ENCODE measurements at places on chromosomes 11 and 22. TPM values are rescaled to one million over a fixed set of nuclear protein-coding genes. Genes with fewer than 3 reads are reported as not detected.

RFPL2 gene
- total RNA-seq: 0.14 TPM

- no peak for DNase-seq
Observed at GRCh38 chr22:38308791-38309498, 8.3 kb downstream of the CSNK1E start.

TMPRSS6 gene
- total RNA-seq: 4.7 TPM

DNA sequence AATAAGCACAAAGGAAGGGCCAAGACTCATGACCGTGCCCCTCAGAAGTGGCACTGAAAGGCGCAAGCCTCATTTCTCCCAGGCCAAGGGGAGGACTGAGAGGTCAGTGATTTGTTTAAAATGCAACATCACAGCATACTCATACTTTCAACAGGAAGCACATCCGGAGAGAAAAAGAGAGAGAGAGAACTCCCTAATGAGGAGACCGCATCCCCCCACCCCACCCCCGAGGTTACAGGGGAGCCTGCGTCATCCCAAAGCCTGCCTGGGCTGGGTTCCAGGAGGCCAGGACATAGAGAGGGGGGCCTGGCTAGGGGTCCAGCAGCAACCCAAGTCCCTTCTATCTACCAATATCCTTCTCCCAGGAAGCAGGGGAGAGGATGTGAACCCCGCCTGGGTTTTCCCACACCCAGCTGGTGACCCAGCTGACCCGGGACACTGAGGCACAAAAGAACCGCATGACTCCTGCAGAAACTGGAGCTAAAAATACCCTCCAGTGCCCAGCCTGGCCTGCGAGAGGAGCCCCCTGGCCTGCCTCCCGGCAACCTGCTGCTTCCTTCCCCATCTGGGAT, 3.8 kb downstream of the CSNK1E start:
- no peak for DNase-seq

GRCh38 chr11:9091044-9091922, at the start of gene SCUBE2:
Gene SCUBE2, minus strand, starts transcription at chr11:9091599. Its CDS starts 71 bp downstream, at chr11:9091528.
- no peak for DNase-seq

ACR gene
- not detected for total RNA-seq

- no peak for DNase-seq
Observed at GRCh38 chr22:39936523-39937145, 23.6 kb upstream of the TMA7B start.

SLC25A45 gene
- total RNA-seq: 61.1 TPM

- DNase-seq: no peak
Observed at GRCh38 chr11:78666675-78667160, 92.1 kb upstream of the NARS2 start.

DNA sequence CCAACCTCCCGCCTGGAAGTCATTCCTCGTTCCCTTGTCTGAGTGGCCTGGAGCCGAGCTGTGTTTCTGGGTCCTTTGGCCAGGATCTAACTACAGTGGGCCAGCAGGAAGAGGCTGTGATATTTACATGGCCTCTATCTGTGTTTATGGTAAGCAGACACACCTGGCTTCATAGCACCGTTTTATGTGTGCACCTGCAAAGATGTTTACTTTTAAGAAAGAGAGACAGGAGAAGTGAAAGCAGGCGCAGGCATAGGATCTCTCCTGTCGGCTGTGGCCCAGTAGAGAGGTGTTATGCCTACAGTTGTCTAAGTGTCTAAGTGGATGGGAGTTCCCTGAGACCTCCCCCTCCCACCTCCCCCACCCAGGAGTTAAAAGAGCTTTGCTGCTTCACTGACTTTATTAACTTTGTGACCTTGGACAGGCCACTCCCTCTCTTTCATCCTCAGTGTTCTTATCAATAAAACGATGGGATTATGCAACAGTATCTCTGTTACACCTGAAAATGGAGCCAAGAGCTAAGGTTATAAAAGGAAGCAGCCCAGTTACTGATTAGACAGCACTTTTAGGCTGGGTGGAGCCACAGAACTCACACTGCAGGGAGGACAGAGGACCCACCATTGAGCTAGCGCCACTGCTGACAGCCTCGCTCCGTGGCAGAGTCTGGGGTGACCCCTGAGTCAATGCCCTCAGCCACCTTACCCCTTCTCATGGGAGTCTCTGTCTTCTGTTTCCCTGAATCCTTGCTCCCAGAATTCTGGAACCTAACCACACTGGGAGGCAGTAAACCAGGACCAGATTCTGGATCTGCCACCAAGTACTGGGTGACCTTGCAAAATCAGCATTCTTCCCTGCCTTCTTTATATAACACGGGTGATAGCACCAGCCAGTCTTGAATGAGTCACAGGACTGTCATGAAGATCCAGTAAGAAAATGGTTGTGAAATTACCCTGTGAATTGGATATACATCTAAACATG, 22.0 kb downstream of the ST14 start:
- no peak for DNase-seq

DNA sequence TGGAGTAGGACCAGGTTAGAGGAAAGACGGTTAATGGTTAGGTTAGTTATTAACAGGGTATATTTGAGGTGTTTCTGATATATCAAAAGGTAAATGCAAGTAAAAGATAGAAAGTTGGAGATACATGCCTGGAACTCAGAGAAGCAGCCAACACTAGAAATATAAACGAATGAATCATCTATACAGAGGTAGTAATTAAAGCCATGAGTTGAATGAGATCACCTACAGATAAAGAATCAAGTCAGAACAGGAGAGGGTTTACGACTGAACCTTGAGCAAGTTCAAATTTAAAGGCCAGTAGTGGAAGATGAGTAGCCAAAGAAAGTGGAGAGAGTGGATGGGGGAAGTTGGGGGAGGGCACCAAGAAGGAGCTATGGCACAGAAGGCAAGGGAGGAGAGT, 73.9 kb downstream of the SPON1 start:
- no peak for DNase-seq

SLC25A1 gene
- total RNA-seq: 24.8 TPM

GRCh38 chr11:119739975-119740374, 11.0 kb upstream of the NECTIN1 start:
- no peak for DNase-seq

- no peak for DNase-seq
Observed at GRCh38 chr11:112477152-112477551, 216.5 kb upstream of the PLET1 start.

TMEM86A gene
- total RNA-seq: 9.0 TPM

- DNase-seq: no peak
Observed at GRCh38 chr11:13135385-13136271, 126.5 kb downstream of the RASSF10 start.

DNA sequence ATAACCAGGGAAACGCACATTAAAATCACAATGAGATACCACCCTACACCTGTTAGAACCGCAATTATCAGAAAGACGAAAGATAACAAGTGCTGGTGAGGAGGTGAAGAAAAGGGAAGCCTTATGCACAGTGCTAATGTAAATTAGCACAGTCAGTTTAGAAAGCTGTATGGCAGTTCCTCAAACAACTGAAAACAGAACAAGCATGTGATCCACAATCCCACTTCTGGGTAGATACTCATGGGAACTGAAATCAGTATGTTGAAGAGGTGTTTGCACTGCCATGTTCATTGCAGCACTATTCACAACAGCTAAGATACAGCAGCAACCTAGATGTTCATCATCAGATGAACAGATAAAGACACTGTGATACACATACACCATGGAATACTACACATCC, 75.0 kb upstream of the CCND1 start:
- no peak for DNase-seq

DNA sequence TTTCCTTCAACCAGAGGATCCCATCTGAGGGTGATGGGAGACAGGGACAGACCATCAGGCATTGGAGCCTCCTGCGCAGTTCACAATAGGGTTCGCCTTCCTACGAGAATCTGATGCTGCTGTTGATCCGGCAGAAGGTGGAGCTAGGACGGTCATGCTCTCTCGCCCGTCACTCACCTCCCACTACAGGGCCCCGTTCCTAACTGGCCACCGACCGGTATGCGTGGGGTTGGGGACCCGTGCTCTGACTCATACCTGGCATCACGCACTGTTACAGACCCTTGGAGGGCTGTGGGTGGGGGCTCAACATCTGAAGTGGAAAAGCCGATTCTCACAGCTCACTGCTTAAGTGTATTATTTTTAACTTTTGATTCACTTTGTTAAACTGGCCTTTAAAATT, 402.3 kb downstream of the BRD1 start:
- no peak for DNase-seq

DNA sequence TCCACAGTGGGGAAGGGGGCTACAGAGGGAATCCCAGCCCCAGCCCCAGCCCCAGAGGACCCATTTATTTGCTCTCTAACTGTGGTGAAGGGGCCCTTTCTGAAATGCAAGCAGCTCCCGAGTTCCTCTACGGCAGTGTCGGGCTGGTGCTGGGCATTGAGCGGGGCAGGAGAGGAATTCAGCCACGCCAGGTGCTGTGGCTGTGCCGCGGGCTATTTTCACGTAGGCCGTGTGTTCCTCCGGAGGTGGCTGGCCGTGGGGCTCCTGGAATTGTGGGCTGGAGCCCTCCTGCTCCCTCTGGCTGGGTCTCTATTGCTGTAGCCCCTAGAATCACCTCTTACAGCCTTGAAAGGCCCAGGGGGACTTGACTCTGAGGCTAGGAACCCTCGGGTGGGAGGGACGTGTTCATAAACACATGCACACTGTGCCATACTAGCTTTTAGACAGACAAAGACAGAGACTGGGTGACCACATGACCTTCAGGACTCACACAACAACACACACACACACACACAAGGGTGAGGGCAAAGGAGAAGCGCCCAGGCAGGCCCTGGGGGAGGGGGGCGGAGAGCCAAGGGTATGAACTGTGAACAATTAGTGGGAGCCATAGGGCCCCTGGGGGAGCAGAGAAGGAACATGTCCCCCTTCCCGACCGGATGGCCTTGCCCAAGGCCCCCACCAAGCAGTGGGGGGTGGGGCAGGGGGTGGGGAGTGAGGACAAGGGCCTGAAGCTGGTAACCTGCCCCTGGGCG, 48.4 kb upstream of the SYT7 start:
- no peak for DNase-seq

- DNase-seq: no peak
Observed at GRCh38 chr22:32327596-32328171, 30.0 kb upstream of the RFPL3 start.

DNA sequence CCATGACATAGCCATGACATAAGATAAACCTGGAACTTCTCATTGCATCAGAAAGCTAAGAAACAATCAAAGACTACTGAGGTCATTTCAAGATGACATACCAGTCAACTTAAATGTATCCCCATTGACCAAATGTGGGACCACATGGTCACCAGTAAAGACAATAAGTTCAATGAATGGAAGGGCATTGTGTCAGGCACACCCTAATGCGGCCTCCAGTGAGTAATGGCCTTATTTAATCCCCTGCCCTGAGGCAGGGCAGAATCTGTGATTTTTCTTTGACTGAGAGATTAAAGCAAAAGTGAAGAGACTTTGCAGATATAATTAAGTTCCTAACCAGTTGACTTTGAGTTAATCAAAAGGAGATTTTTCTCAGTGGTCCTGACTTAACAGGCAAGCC, 17.3 kb upstream of the SYT8 start:
- no peak for DNase-seq

APOL4 gene
- 0.70 TPM for total RNA-seq

- DNase-seq: no peak
Observed at GRCh38 chr11:130761560-130762220, 154.6 kb downstream of the SNX19 start.

MARK2 gene
- 63.8 TPM for total RNA-seq

TRIM64 gene
- not detected for total RNA-seq

DNA sequence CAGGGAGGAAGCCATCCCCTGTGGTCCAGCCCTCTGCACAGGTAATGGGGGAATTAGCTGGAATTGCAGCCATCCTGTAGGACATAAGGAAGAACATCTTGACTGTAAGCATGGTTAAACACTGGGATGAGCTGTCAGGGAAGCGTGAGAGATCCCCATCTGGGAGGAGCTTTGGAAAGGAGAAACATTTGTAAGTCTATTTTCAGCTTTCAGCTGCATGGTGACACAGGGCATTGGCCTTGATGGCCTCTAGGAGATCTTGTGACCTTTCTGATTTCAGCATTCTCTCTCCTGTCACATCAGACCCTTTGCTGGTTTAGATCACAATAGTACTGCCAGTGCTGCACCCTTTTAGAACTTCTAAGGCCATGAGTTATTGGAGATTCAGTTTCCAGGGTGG, 47.1 kb downstream of the BCR start:
- DNase-seq: no peak

- DNase-seq: no peak
Observed at GRCh38 chr11:44263738-44264437, 46.1 kb downstream of the ALX4 start.

EFEMP2 gene
- total RNA-seq: 6.1 TPM

USP28 gene
- total RNA-seq: 118 TPM

IL10RA gene
- 268 TPM for total RNA-seq

MIF gene
- 133 TPM for total RNA-seq

TLCD5 gene
- not detected for total RNA-seq

- no peak for DNase-seq
Observed at GRCh38 chr22:35782504-35782903, 64.8 kb downstream of the APOL5 start.

DNA sequence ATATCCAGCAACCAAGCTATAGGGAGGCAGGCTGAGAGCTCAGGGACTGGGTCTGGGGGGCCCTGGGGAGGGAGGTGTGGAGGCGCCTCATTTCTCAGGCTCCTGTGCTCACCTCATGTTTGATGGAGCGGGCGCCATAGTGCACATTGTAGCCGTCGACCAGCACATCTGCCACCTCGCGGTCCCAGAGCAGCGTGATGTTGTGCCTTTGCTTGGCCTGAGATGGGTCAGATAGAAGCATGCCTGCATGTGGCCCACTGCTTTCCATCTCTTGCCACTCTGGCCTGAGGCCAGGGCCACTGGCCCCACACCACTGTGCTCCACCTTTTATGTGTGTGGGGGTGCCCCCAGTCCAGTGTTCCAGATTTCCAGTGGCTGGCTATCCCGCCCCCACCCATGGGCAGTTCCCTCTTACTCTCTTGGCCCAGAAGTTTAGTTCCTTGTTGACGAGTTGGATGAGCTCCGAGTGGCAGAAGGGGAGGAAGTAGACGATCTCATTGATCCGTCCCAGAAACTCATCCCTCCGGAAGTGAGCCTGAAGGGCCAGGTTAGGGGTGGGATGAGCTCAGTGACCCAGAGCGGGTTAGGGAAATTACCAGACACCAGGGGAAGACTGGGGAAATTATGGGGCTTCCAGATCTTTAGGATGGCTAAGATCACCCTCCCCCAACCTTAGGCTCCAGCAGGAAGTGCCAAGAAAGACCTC, 50.1 kb upstream of the PHOX2A start:
- DNase-seq: no peak

DEFB108B gene
- total RNA-seq: not detected

All from natural killer cell (primary cell).